ENCODE measurements at places on chromosomes 2 and 18. TPM values are rescaled to one million over a fixed set of nuclear protein-coding genes. Genes with fewer than 3 reads are reported as not detected.

SLC35G4 gene
- polyA plus RNA-seq = not detected

ACOXL gene
- polyA plus RNA-seq = 2.0 TPM

ARL5A gene
- polyA plus RNA-seq = 11.0 TPM

CYTIP gene
- 0.76 TPM for polyA plus RNA-seq

COLEC12 gene
- 3.9 TPM for polyA plus RNA-seq

PLA2R1 gene
- polyA plus RNA-seq = 0.19 TPM

ALLC gene
- polyA plus RNA-seq = not detected

FTCDNL1 gene
- polyA plus RNA-seq = 0.58 TPM

SLC4A5 gene
- polyA plus RNA-seq = 0.37 TPM

Data from brain (organoid and tissue), 16 donors.